Activated naive CD8-positive, alpha-beta T cell treated with anti-CD3 and anti-CD28 coated beads for 36 hours (primary cell): ENCODE measurements at places on chromosomes 4 and X.

GRCh38 chr4:100257567-100257966 is 67.3 kb upstream of the DDIT4L start:
- DNase-seq: no peak

DNA sequence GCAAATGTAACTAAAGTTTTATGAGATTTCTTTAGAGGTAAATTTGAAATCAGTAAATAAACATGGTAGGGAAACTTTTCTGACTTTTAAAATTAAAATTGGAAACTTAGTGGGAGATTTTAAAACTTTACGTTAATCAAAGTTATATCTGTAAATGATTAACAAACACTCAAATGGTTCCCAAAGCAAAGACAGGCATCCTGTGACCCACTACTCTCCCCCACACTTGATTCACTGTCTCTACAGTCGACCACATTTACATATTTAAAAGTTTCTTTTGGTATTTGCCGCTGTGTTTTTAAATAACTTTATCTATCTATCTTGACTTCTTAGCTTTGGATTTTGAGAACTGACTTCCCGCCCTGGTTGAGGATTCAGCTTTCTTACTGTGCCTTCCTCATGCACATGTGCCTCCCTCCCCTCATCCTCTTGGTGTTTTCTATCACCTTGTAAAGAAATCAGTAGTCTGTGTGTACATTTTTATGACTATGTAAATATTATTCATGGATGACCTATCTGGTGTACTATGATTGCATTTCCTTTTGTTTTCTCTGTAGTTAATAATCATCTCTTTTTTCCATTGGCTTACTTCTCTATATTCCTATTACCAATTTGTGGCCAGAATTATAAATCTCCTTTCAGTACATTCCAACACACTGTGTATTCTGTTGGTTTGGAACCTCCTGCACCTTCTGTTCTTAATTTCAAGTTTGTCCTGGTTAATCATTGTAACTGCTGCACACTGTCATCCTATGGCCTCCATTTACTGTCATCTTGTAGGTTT is 72.6 kb downstream of the WWC2 start:
- no peak for DNase-seq

DNA sequence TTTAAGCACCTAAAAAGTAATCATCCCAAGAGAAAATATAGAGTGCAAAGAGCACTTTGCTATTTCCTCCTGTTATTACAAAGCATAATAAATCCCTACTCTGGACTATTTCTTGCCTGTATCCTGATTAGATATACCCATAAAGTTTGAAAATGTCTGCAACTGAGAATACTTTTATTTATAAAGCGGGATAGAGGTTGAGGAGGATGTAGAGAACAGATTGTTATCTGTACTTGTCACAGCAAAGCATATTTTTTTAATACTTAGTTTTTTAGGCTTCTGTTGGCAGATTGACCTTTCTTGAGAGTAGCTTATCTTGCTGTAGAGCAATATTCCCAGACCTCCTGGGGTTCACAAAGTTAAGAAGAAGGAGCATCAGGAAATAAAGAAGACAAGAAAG is 396.1 kb downstream of the KCNIP4 start:
- DNase-seq: no peak

- no peak for DNase-seq
Measured at GRCh38 chr4:110826656-110827055, 203.8 kb upstream of the PITX2 start.

GRCh38 chr4:20395160-20395773 is 143.6 kb downstream of the SLIT2 start:
- DNase-seq: peak; percentile 2

- DNase-seq: no peak
Measured at GRCh38 chr4:75924309-75924827, 16.4 kb downstream of the NAAA start.

GRCh38 chr4:69032847-69033638 is 63.2 kb upstream of the UGT2B7 start:
- no peak for DNase-seq
